ENCODE measurements at places on chromosomes 1 and 21.

DNA sequence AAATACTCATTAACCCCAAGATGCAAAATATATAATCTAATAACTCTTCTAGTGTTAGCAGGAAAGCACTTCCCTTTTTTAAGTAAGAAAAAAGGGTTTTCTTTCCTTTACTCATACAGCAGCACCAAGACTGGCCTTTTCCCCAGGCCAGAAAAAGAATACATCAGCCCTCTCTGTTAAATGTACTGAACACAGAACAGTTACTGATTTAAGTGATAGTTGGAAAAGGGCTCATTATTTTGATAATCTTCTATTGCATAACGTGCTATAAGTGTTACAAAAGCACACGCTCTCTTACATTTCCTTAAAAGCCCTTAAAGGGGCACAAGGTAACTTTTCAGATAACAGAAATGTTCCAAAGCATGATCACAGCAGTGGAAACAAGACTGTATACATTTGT is 142.9 kb downstream of the TIAM1 start:
- DNase-seq: no peak

GRCh38 chr1:86416343-86416742 is 7.6 kb upstream of the CLCA2 start:
- no peak for DNase-seq

DNA sequence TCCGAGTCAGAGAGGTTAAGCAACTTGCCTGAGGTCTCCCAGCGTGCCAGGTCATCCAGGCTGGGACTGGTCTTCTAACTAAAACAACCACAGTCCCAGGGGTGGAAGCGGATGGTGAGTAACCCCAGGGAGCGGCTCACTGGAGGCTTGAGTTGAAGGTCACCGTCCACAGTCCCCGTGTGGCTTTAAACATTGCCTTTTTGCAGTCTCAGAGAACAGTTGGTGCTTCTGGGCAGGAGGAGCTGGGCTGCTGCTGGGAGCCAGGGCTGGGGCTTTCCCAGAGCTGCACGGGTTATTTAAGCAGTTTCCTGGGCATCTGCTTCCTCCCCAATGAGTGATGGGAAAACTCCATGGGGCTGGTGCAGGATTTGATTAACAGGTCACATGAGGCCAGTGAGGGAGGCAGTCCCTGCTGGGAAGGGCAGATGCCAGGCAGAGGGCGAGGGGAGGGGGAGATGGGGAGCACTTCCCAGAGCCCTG is 12.3 kb downstream of the ARHGEF10L start:
- no peak for DNase-seq

DNA sequence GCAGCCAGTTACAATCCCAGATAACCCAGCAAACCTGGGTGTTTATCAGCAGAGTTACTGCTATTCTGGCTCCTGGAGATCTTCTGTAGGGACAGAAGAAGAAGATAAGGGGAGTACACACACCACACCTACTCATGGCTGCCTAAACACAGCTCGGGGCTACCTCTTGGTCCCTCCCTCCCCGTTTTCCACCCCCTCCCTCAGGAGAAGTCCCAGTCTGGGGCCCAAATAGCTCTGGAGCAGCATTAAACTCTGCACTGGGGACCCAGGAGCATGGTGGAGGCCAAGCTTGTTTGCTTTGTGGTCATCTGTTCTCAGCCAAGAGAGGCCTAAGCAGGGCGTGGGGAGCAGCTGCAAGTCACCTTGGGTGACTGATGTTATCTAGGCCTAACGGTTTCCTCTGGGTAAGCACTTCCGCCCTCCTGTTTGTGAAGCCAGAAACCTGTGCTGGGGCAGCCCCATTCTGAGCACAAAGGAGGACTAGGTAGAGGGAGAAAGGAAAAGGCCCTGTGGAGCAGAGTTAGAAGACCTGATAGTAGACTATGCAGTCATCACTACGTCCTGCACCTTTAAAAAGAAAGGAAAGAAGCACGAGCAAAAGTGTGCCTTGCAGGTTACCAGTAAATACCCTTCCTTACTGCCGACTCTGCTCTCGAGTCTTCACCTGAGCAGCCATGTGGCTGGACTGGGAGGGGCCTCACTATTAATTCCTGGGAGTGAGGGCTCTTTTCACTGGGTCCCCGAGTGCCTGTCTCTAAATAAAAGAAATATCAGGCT is 2.0 kb upstream of the RCSD1 start:
- DNase-seq: no peak

GRCh38 chr1:204400882-204401510 is 10.6 kb downstream of the PPP1R15B start:
- no peak for DNase-seq

DNA sequence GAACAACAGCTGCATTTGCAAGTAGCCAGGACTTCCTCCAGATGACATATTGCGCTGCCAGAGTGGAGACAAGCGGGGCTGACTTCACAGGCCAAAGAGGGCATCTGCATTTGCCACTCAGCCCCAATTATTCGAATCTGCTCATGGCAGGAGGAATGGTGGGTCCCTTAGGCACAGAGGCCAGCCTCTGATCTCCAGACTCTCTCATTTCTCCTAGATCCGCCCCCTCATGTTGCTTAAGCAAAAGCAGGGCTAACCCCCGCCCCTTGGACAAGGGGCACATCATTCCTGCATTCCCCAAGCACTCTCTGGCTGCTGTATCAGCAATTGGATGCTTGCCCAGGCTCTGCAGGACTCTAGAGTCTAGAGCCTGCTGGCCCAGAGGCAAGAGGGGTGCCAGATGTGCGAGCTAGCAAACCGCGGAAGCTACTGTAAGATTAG is 262.4 kb downstream of the ST6GALNAC3 start:
- no peak for DNase-seq

- DNase-seq: no peak
Measured at GRCh38 chr1:48853006-48853405, 76.3 kb upstream of the BEND5 start.

DNA sequence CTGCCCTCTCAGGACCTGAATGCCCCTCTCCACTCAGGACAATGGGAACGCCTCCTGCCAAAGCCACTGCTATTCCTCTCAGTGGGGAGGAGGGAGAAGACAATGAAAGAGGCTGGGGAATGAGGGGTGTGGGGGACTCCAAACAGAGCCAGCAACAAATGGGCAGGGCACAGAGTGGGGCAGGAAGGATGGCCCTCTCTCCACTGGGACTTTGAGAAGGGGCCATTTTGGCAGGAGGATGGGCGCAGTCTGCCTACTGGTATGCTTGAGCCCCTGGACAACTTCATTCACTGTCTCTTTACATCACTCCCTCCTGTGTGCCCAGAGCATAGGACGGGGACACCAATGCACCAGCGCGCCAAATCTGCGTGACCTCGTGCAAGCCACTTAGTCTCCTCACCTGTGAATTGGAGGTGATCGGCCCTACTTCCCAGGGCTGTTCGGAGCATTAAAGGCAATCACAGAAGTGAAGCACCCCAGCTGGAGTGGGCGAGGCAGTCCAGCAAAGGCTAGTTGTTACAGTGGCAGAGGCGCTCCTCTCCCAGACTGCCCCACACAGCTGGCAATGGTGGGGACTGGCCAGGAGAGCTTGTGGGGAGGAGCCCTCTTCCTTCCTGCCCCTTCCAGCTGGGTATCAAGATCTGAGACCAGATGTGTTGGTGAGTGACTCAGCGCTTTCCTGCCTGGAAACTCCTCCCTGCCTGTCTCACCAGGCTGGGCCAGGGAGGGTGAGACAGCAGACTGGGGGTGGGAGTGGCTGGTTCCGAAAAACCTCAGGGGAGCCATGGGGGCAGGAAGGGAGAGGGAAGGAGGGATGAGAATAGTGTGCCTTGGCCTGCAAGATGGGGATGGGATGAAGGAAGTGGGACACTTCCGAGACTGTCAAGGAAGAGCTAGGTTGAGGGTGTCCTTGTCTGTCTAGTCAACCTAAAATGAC is 22.4 kb upstream of the SYNC start:
- peak; percentile 16 for DNase-seq

GRCh38 chr1:150971583-150972416 is 2.8 kb downstream of the CERS2 start:
- no peak for DNase-seq

- no peak for DNase-seq
Measured at GRCh38 chr1:41765152-41765551, 153.6 kb downstream of the HIVEP3 start.

- no peak for DNase-seq
Measured at GRCh38 chr1:116306840-116307442, 66.1 kb upstream of the ATP1A1 start.

DNA sequence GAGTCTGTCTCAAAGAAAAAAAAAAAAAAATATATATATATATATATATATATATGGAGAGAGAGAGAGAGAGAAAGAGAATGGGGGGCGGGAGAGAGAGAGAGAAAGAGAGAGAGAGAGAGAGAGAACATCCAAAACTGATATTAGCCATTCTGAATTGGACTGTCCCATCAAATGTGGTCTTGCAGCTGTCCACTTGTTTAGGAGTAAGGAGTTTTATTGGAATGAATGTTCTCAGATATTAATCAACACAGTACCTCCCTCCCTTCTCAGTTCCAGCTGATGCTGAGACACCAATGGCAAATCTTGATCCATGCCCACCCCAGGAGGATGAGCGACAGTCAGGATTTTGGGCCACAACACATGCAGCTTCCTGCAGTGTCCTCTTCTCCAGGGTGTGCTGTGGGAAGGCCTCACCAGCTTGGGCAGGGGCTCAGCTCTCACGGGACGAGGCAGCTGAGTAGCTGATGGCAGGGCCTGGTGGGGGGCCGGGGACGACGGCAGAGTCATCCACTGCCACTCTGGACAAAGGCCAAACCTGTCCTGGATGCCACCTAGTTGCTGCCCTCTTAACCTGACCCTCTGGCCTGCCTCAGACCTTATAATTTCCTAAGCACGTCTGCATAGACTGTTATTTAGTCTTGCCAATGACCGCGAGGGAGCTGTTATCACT is 9.3 kb upstream of the CLDN14 start:
- no peak for DNase-seq

- DNase-seq: no peak
Measured at GRCh38 chr1:46364612-46365011, 24.0 kb downstream of the NSUN4 start.

GRCh38 chr21:19853061-19853460 is 1145.1 kb upstream of the NCAM2 start:
- DNase-seq: no peak

DNA sequence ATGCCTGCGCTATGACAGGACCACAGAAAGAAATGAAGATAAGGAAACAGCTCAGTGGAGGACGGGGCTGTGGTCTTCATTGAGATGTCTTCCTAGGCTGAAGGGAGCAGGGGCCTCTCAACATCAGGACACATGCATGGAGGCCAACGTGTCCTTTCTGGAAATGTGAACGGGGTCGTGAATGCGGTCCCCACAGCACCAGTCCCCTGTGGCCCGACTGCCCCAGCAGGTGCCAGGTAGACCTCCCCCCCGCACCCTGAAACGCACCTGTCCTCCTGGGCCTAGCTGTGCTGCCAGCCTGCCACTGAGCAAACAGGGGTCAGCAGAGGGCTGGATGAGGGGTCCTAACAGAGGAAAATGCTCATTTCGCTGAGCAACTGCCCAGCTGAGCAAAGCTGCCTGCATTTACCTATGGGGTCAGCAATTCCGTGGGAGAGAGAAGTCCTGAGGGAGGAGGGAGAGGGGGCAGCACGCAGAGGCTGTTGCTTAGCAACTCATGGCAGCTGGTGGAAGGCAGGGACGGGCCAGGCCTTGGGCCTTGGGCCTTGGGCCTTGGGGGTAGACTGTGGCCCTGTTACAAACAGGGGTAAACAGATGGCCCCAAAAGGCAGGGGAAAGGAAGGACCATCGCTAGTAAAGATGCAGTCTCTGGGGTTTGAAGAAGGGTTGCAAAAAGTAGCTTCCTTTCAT is 77.4 kb downstream of the NPHP4 start:
- no peak for DNase-seq

- no peak for DNase-seq
Measured at GRCh38 chr1:193539731-193540459, 353.5 kb upstream of the B3GALT2 start.

DNA sequence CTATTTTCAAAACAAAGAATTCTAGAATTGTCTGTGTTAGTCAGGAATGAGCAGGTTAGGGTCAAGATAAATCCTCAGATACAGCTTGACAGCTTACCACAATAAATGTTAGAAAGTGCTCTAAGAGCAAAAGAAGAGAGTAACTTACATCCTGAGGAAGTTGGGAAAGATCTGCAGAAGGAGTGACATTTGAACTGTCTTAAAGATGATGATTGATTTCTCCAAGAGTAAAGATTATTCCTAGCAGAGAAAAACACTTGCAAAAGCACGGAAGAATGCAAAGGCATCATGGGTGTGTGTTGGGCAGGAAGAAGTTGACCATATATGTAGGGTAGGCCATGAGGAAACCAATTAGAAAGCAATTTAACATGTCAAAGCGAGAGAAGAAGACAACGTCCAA is 175.4 kb downstream of the LRRC7 start:
- DNase-seq: no peak

DNA sequence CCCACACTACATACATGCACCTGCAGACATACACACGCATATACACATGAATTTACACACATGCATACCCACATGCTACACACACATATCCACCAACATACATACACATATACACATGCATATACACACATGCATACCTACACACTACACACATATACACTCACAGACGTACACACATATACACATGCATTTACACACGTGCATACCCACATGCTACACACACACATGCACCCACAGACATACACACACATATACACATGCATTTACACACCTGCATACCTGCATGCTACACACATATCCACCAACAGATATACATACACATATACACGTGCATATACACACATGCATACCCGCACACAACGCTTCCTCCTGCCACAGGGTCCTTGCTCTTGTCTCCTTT is 61.2 kb upstream of the SLC25A33 start:
- DNase-seq: no peak

- DNase-seq: peak; percentile 22
Measured at GRCh38 chr1:78839704-78840277, 166.7 kb downstream of the ADGRL4 start.

DNA sequence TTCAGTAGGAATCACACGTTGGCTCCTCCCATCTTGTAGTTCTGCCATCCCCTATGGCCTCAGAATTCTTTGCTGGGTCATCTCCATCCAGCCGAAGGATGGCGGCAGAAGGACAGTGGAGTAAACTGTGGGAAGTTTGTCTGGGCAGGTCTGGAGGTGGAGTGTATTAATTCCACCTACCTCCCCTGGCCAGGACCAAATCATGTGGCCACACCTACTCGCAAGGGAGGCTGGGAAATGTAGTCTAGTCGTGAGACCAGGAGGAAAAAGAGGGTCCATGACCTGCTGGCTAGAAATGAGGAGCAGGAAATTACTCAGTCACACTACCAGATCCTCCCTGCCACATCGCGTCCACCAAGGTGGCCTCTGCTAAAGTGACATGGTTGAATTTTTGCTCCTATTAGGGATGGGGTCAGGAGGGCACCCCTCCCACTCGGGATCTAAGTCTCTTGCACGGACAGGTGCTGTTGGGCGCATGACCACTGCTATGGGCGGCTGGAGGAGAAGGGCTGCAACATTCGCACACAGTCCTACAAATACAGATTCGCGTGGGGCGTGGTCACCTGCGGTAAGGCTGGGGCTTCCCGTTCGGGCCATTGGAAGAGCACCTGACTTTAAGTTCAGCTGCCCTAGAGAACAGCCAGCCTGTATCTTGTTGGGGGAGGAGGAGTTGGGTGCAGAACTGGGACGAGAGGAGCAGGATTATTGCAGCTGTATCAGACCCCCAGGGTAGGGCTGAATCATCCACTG is 19.5 kb downstream of the PLA2G5 start:
- no peak for DNase-seq
